Activated T-helper 2 cell treated with anti-CD3 and anti-CD28 coated beads, Interferon-gamma antibody, Interleukin-2, Interleukin-4, amounts not matched to agents 10 μg/mL and 5 μg/mL and 100 μg/mL, durations not matched to agents 14 hours and 24 hours and 36 hours (primary cell): ENCODE measurements at places on chromosomes 3 and 15. TPM values are rescaled to one million over a fixed set of nuclear protein-coding genes. Genes with fewer than 3 reads are reported as not detected.
A peak's percentile ranks its signal among the peaks of the same experiment; 100 is the strongest.

- DNase-seq = no peak
Measured at GRCh38 chr3:110881069-110881468, 190.5 kb upstream of the NECTIN3 start.

DNA sequence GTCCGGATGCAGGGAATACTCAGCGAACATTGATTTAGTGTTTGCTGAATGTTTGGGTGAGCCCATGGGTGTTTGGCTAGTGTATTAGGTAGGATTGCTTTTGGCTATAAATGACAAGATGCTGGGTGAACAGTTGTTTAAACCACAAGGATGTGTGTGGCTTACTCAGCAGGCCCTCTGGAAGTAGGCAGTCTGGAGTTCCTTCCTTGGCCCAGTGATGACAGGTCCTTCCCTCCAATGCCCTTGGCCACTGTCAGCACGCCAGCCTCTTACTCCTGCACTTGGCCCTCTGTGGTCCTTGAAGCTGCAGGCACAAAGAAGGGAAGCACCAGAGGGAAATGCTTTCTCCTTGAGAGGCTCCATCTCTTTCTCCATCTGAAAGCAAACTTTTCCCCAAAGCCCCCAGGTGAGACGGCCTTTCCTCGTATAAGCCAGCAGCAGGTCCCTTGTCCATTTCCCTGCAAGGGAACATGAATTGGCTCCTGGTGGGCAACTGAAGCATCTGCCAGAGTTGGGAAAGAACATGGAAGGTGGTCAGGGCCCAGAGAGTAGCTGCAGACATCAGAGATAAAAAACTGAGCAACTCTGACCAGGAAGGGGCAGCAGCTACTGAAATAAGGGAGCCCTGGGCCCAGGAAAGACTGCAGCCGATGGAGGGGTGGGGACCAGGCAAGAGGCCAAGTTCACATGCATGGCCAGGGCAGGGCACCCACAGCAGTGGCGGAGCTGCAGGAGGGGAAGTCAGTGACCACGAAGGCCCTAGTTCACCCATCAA lies 105.0 kb downstream of the TPRA1 start:
- no peak for DNase-seq

GRCh38 chr3:185781759-185782158 lies 43.1 kb downstream of the IGF2BP2 start:
- no peak for DNase-seq

- no peak for DNase-seq
Measured at GRCh38 chr15:74610302-74610951, 5.2 kb upstream of the CLK3 start.

DNA sequence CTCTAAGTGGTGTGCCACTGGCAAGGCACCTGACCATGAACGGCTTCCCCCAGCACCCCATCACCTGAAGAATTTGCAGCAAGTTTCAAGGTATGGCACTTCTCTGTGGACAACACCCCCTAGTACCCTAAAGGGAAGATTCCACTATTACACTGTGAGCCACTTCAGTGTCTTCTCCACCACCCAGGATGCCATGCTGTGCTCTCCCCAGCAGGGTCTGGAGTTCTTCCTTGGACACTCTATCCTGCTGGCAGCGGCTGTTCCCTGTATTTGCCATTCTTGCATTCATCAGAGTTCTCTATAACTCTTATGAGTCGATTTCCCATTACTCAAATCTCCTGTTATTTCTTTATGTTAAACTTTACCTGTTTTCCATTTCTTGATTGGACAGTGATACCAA lies 33.9 kb upstream of the RNU6-1 start:
- no peak for DNase-seq

DNA sequence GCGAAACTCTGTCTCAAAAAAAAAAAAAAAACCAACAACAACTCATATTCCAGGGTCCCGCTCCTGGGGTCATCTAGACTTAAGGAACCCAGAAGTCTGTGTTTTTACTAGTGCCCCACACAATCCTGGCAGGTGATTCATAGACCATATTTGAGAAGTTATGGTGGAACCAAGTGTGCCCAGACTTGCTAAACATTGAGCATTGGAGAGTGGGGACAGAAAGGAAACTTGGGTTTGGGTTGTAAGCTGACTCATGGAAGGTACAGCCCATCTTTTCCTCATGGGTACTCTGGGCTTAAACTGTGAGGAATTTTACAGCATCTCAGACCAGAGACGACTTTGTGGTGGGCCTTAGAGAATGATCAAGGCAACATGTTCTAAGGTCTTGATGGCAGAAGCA lies 18.3 kb upstream of the IGF2BP2 start:
- DNase-seq = no peak

DNA sequence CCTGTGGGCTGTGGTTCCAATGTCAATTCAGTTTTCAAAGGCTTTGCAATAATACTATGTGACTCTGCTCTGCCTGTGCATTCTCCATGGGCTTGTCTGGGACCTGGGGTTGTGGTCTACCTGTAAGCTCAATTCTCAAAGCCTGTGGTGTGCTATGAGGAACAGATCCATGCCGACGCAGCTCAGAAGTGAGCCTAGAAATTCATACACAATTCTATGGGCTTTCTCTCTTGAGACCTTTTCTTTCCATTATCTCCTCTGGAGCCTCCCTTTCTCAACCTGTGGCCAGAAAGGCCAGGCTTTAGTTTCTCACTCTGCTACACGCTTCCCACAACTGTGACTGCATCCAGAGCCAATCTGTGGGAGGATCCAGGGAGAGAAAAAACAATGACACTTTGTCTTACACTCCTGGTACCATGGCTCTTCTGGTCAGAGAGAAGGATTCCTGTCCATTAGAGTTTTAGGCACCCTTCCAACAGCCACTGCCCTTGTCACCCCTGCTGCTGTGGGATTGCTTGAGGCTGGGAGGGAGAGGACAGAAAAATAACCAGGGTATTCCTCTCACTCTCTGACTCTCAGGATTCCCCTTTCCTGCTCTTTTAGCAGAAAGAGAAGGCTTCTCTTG lies 34.1 kb upstream of the KLF13 start:
- DNase-seq = peak; percentile 1

GRCh38 chr3:151067158-151067557 lies 18.3 kb upstream of the MED12L start:
- DNase-seq = no peak

DNA sequence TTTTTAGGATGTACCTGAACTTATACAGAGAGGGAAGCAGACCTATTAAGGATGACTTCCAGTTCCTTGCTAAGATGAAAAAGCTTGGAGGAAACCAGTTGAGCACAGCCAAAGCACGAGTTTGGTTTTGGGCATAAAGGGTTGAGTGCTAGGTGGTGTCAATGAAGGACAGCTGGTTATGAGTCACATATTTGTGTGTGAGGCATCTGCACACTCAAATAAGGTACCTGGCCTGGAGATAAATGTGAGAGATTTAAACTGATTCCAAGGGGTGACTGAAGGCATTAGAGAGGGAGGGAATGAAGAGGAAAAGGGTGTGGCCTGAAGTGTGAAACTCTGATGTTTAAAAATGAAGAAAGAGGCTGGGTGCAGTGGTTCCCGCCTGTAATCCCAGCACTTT lies 486.7 kb downstream of the DIPK2A start:
- DNase-seq = no peak

- no peak for DNase-seq
Measured at GRCh38 chr3:63841704-63842103, 21.9 kb downstream of the THOC7 start.

- no peak for DNase-seq
Measured at GRCh38 chr15:78715930-78716329, 74.9 kb upstream of the CHRNB4 start.

GRCh38 chr3:21876782-21877181 lies 125.8 kb upstream of the ZNF385D start:
- no peak for DNase-seq

DNA sequence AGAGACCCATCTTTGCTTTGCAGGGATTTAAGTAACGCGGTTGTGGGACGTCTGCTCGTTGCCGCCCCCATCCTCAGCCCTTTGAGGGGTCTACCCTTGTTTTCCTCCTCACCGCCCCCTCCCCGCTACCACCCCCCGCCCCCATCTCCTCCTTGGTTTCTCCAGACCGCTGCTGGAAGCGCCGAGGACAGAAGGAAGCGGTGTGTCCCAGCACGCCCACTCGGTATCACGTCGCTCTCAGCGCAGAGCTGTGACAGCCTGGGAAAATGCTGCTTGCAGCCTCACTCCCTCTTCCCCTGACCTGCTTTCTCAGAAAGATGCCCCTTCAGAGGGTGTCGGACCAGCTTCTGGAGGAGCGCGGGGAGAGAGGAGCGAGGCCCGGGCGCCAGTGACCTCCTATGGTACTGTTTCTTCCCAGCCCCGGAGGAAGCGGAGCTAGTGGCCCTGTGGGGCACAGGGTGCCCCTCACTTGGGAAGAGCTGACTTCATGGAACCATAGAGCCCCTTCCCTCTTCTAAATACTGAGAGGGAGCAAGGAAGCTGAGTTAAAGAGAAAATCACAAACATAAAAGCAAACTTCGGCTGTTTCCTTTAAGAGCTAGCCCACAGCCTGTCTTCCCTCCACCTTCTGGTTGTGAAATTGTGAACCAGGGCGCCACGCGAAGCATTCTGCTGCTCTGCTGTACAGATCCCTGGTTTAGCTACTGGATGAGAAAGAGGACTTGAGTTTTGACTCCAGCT lies 698 bp downstream of the IL1RAP start:
- DNase-seq = peak; percentile 34

- no peak for DNase-seq
Measured at GRCh38 chr15:66944121-66944520, 121.3 kb upstream of the SMAD3 start.

- no peak for DNase-seq
Measured at GRCh38 chr15:74380361-74381189, 13.1 kb upstream of the CYP11A1 start.

DNA sequence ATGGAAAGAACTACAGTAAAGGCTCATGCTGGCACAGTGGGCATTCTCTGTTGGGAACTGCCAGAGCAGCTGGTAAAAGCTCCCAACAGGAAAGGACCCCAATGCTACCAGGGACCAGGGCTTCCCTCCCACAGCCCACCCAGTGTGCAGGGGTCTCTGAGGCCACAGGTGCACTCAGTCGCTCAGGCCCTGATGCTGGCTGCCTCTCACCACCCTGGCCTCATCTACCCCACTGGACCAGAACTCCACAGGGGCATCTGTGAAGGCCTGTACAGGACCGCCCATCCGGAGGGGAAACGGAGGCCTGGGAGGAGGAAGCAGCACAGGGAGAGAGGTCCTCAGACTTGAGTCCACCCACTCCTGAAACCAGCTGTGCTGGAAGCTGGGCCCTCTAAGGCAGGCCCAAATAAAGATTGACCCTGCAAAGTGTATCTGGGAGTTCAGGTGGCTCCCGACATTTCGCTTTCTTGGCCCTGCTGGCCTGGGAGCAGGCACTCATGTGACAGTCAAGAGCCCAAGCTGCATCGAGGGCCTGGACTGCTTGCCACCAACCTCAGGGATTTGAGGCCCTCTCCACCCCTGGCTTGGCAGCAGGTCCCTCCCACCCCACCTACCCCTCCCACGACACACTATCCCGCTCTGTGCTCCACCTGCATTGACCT lies 12.7 kb downstream of the KLF15 start:
- peak; percentile 4 for DNase-seq

DNA sequence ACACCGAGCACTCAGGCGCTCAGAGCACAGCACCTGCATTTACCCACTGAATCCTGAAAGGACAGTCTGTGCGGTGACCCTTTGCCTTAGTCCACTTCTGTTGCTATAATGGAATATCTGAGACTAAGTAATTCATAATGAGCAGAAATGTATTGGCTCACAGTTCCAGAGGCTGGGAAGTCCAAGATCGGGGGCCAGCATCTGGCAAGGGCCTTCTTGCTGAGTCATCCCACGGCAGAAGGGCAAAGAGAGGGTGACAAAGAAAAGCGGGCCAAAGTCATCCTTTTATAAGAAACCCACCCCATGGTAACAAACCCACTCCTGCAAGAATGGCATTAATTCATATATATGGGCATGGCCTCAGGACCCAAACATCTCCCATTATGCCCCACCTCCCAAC lies 27.7 kb downstream of the POC1A start:
- DNase-seq = no peak

GRCh38 chr3:123586131-123586530 lies 1.3 kb upstream of the HACD2 start:
- DNase-seq = peak; percentile 17

GRCh38 chr3:187013159-187013716 lies 82.9 kb downstream of the ST6GAL1 start:
- no peak for DNase-seq

- no peak for DNase-seq
Measured at GRCh38 chr3:188796122-188796631, 375.6 kb upstream of the TPRG1 start.

GRCh38 chr3:4588466-4588865 lies 95.3 kb downstream of the ITPR1 start:
- no peak for DNase-seq

GRCh38 chr15:57377478-57377847 lies 1.2 kb downstream of the CGNL1 start:
- no peak for DNase-seq

GRCh38 chr3:105957722-105958121 lies 88.9 kb upstream of the CBLB start:
- DNase-seq = no peak

GRCh38 chr15:48887144-48887543 lies 9.2 kb downstream of the EID1 start:
- DNase-seq = no peak

DNA sequence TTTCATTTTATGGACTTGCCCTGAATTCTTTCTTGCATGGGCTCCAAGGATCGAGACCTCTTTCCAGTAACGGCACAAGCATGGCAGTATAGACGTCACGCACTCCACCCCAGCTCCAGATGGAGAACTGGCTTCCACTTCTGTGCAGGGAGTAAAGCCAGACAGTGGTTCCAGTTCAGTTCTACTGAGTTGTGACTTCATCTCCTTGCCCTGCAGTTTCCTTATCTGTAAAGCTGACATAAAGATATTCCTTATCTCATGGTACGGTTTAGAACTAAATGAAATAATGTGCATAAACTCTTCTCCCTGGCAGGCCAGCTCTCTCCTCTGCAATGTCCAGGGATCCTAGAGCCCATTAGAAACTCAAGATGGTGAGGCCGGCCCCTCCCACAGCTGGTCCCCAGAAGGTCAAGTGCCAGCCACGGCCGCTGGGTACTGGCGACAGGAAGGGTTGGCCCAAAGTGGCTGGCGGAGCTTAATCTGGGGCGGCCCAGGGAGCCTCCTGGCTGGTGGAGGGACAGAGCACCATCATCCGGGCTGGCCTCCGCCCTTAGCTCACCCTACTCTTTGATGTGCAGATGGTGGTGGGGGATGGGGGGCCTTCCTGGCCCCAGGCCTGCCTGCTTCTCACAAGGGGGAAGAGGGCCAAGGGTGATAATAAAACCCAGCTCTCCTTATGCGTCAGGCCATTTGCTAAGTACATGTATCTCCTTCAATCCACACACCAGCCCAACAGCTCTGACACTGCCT lies 7.2 kb downstream of the MESP2 start:
- no peak for DNase-seq

GRCh38 chr3:112781599-112781998 lies 65.1 kb downstream of the CD200R1L start:
- DNase-seq = no peak

The KLF15 gene
- 0.14 and 0.30 TPM in 2 replicates for total RNA-seq

The MAGI1 gene
- 10.8 and 11.0 TPM in 2 replicates for total RNA-seq

The ECE2 gene
- not detected in 2 replicates for total RNA-seq

The GOLGA8T gene
- not detected in 2 replicates for total RNA-seq

The THRB gene
- not detected in 2 replicates for total RNA-seq

The STAB1 gene
- 0.07 TPM in 1 of 2 replicates, not detected in the other for total RNA-seq

The ITGA11 gene
- total RNA-seq = 0.92 and 2.3 TPM in 2 replicates

The FOXL2NB gene
- total RNA-seq = not detected in 2 replicates

The KBTBD12 gene
- total RNA-seq = 0.05 TPM in 1 of 2 replicates, not detected in the other

The ITIH1 gene
- not detected in 2 replicates for total RNA-seq

The FGF12 gene
- total RNA-seq = not detected in 2 replicates

The IMPG2 gene
- total RNA-seq = 0.05 and 0.09 TPM in 2 replicates
